ENCODE measurements at places on chromosomes 5 and 9.

DNA sequence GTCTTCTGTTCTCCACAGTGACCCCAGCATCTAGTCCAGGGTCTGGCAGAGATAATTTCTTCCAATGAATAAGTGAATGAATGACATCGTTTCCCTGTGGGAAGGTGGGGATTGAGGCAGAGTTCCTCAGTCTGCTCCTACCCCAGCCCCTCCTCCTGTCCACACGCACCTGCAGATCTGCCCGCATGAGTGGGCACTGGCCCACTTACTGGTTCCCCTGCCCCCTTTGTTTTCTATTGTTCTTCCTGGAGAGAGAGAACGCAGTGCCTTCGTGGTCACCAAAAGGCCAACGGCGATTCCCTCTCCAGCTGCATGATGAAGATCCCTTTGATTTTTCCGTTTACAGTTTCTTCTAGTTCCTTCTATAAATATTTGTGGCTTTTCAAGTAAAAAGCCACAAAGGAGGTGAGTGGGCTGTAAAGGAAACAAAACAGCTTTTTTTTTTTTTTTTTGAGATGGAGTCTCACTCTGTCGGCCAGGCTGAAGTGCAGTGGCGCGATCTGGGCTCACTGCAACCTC is 5.8 kb upstream of the FPGS start:
- DNase-seq: no peak

DNA sequence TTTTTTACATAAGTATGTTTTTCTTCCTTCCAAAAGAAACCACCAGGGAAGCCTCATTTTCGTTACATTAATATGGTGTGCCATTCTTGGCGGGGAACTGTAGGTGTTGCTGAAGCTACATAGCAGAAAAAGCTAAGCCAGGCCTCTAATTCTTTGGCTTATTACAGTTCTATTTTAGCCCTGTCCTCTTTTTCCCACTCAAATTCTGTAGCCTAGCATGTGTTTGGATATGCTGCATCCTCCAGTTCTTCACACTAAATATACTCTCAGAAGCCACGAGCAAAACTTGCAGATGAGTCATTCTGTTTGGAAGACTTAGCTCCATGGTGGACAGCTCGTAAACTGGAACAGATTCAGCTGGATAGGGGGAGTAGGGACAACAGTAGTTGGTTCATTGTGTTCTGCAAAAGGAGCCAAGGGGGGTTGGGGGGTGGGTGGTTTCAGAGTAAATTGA is 369.4 kb downstream of the TMEM161B start:
- no peak for DNase-seq

GRCh38 chr9:114202396-114202795 is 47.1 kb downstream of the COL27A1 start:
- DNase-seq: no peak

DNA sequence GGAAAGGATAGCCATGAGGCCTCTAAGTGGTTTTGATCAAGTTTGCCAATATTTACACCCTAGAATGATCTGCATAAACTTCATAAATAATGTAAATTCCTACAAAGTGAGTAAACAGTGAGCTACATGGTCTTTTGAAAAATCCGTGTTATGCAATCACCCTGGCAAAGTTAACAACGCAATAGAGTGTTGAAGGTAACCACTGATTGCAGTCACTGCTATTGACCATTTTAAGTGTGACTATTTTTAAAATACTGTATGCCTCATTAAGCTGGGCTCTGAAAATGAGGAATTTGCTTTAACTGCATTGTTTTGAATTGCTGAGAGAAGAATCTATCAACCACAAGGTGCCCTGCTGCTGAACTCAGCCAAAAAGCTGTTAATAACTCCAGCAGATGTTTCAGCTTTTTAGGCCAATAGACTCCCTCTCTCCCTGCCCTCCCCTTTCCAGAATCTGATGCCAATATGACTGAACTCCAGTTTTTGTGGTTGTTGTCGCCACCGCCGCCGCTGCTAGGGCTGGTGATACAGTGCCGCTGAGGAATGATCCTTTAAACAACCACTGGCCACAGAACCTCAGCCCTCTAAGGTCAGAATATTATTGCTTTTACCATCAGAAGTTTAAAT is 35.3 kb upstream of the SMARCA2 start:
- DNase-seq: no peak

- no peak for DNase-seq
Observed at GRCh38 chr5:25459082-25459481, 814.3 kb upstream of the CDH10 start.

DNA sequence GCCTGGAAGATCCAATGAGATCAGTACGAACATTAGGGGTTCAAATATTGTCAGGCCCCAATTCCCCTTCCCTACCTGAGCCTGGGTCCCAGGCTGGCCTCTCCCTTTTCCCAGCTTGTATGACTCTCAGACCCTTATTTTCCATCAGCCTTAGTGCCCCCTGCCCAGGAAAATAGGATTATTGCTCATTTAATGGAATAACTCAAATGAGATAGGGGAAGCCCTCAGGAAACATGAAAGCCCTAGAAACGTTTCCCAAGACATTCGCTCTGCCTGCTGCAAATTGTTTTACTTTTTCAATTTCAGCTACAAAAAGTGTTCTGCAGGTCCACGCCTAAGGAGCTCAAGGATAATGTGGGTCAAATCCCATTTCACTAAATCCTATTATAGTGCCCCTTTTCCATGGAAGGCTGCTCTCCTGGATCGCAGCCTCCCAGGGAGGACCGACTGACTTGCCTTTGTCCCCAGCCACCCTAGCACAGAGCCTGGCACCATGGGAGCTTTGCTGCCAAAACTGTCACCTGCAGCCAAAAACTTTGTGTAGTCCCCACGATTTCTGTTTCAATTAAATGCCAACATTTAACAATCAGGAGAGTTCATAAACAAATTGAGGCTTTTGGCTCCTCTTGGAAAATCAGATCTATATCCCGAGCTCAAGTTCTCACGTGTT is 46.9 kb downstream of the THOC3 start:
- no peak for DNase-seq

DNA sequence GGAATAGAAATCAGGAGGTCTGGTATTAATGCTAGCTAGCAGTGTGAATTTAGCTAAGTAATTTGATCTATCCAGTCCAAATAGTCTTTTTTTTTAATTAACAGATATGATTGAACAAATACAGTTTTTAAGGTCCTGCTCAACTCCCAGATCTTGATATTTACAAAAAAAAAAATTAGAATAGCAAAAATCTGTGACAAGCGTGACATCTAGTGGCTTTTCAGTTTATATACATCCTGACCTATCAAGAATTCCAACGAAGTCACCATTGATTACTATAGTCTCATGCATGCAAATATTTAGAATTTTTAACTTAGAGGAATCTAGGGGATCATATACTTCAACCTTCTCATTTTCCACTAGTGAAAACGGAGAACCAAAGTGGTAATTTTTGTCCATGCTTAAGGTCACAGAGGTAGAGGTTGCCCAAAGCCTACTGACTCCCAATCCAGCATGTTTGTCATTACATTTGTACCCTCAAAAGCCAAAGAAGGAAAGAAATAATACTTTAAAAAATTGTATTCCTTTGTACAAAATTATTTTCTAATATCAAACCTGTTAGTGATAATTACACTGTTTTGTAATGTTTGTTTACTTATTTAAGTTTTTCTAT is 17.6 kb upstream of the TARS1 start:
- no peak for DNase-seq

DNA sequence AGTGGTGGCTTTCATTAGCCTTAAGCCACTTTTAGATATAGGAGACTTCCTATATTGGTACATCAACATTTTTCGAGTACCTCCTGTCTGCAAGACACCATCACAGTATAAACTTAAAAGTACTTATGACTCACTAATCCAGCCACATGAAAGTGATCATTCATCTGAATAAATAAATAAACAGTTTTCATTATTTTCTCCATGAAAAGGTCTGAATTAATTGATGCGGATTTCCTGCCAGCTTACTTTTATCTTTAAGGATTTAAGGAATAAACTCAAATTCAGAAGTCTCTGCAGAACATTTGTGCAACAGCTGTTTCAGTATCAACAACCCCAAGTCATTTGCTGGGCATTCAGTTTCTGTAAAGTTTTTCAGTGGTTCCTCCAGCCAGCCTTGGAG is 4.0 kb downstream of the SAP30L start:
- DNase-seq: no peak

- no peak for DNase-seq
Observed at GRCh38 chr5:160071516-160071915, 47.7 kb downstream of the PWWP2A start.

DNA sequence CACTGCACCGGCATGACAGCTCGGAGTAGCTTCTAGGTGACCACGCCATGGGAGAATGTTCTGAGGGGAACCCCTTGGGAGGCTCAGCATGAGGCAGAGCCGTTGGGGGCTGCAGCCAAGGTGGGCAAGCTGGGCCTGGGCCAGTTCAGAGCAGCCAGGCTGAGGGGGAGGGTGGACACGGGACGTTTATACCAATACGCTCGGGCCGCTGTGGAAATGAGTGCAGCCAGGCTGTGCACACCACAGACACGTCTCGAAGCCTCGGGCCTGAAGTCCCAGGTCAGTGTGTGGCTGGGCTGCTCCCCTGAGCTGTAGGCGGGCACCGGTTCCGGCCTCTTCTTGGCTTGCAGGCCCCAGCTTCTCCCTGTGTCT is 28.9 kb upstream of the SLC12A7 start:
- no peak for DNase-seq

DNA sequence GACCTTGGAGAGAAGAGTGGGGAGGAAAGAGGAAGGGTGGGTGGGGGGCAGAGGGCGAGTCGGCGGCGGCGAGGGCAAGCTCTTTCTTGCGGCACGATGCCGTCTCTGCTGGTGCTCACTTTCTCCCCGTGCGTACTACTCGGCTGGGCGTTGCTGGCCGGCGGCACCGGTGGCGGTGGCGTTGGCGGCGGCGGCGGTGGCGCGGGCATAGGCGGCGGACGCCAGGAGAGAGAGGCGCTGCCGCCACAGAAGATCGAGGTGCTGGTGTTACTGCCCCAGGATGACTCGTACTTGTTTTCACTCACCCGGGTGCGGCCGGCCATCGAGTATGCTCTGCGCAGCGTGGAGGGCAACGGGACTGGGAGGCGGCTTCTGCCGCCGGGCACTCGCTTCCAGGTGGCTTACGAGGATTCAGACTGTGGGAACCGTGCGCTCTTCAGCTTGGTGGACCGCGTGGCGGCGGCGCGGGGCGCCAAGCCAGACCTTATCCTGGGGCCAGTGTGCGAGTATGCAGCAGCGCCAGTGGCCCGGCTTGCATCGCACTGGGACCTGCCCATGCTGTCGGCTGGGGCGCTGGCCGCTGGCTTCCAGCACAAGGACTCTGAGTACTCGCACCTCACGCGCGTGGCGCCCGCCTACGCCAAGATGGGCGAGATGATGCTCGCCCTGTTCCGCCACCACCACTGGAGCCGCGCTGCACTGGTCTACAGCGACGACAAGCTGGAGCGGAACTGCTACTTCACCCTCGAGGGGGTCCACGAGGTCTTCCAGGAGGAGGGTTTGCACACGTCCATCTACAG is 760 bp downstream of the NPR3 start:
- peak; percentile 76 for DNase-seq

DNA sequence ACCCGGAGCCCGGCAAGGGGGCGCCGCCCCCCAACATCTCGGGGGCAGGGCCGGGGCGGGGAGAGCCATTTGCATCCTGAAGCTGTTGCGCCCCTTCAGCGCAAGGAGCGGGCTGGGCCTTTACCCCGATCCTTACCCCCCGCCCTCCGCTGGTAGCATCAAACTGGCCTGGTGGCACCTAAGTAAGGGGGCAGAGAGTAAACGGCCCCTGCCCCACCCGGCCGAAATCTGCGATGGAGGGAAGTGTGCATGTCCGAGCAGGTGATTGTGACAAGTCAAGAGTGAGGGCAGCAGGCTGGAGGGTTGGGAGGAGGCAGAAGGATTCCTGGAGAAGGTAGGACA is 101.2 kb downstream of the ESM1 start:
- no peak for DNase-seq

DNA sequence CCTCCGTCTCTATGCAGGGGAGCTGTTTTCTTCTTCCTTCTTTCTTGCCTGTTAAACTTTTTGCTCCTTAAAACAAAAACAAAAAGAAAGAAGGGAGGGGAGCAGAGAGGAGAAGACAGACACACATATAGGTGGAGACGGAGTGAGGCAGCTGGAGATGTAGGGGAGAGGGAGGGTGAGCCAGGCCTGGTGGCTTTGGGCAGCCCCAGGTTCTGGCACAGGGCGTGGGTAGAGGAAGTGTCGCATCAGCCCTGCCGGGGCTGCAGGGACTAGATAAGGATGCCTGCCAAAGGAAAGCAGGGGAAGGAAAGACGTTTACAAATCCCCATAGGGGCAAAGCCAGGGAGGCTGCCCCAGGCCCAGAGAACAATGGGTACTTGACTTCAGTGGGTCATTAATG is 38.7 kb upstream of the PTGS1 start:
- DNase-seq: no peak

DNA sequence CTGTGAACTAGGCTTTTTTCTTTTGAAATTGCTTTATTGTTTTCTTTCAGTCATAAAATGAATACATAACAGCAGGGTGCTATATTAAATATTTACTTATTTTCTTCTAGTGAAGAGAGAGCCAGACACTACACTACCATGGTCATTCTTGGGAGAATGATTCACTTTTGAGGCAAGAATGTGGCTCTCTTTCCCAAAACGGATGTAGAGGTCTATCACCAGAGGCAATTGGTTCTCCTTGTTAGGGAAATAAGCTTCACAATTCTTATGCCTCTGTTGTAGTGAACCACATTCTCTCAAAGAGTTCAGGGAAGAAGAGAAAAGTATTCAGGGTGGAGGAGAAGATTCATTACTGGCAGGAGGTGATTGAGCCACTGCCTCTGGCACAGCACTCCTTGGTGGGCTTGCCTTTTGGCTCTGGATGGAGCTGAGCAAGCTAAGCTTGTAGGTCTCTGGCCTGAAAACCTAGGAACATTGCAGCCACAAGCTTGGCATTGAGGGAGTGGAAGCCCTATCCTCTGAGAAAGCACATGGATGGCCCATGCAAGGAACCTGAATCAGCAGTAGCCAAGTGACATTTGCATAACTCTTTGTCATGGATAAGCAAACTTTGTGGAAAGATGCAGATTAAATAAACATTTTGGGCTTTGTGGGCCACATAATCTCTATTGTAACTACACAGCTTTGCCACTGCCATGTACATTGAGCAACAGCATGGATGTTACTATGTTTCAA is 179.0 kb upstream of the TNC start:
- DNase-seq: no peak

- no peak for DNase-seq
Observed at GRCh38 chr9:4309806-4310205, 9.9 kb upstream of the GLIS3 start.

- DNase-seq: no peak
Observed at GRCh38 chr9:131887680-131888079, 147.8 kb upstream of the RAPGEF1 start.

DNA sequence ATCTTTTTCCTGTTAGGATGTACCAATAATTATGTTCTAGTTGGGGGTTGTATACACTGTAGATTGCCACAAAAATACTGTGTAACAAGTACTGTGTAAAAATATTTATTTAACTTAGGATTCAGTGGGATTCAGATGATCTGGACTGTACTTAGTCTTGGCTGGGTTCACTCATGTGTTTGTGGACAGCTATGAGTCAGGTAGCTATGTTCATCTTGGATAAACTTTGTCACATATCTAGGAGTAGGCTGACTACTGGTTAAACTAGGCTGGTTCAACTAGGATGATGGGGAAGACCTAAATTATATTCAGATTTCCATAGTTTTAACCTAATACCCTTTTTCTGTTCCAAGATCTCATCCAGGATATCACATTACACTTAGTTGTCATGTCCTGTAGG is 32.1 kb upstream of the TNFSF15 start:
- DNase-seq: no peak
